ENCODE measurements at places on chromosomes 3 and 15.
A peak's percentile ranks its signal among the peaks of the same experiment; 100 is the strongest.

GRCh38 chr3:46566040-46566641 is at the start of gene LRRC2:
Gene LRRC2, minus strand, starts transcription at chr3:46566302. Its CDS starts 14,711 bp downstream, at chr3:46551591.
- DNase-seq = peak; percentile 20

DNA sequence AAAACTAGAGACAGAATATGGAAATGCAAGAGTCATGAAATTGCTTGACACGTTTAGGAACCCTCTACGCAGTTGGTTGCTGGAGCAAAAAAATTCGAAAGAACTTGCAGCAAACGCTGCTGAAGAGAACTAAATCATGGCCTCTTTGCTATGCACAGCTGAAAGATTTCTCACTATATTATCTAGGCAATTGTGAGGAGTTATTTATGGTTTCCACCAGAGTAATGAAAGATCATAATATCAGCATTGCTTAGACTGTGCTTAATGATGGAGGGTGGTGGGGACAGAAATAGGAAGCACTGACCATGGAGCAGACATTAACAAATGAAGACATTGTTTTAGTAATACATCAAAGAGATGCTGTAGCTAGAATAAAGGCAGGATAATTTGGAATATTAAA is 593.4 kb upstream of the ZNF717 start:
- DNase-seq = no peak

GRCh38 chr15:31367021-31367729 is 40.5 kb downstream of the KLF13 start:
- DNase-seq = no peak

GRCh38 chr15:57619746-57620145 is 28.0 kb downstream of the MYZAP start:
- no peak for DNase-seq

GRCh38 chr15:70101459-70102113 is 3.9 kb upstream of the TLE3 start:
- no peak for DNase-seq

- DNase-seq = no peak
Observed at GRCh38 chr15:78752492-78753358, 58.5 kb downstream of the ADAMTS7 start.

DNA sequence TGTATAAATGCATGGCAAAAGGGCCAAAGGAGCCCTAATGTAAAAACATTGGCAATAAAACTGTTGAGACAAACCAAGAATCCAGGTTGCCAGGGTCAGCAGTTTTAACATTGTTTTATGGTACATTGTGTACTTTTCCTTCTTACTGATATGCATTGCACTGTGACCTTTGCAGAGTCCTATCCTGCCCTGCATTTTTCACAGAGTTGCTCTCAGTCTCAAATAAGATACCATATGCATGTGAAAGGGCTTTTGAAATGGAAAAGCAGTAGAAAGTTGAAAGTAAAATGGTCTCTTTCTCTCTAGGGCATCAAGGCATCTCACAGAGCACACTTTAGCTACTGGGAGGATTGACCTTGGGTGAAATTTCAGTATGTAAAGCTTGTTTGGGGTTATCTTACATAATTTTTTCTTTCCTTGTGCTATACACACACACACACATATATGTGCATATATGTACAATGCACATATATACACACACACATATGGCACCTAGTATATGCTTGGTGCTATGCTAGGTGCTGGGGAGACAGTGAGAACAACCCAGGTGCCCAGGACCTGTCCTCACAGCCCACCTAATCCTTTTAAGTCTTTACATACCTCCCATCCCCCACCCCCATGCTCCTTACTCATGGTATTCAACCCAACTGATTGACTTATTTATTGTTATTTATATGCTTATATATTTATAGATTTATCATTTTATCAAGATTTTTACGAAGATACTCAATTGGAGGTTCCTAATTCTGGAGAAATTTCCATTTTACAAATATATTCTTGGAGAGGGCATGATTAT is 1.2 kb upstream of the PPP2R3A start:
- no peak for DNase-seq

- no peak for DNase-seq
Observed at GRCh38 chr3:167302678-167303077, 77.4 kb downstream of the ZBBX start.

DNA sequence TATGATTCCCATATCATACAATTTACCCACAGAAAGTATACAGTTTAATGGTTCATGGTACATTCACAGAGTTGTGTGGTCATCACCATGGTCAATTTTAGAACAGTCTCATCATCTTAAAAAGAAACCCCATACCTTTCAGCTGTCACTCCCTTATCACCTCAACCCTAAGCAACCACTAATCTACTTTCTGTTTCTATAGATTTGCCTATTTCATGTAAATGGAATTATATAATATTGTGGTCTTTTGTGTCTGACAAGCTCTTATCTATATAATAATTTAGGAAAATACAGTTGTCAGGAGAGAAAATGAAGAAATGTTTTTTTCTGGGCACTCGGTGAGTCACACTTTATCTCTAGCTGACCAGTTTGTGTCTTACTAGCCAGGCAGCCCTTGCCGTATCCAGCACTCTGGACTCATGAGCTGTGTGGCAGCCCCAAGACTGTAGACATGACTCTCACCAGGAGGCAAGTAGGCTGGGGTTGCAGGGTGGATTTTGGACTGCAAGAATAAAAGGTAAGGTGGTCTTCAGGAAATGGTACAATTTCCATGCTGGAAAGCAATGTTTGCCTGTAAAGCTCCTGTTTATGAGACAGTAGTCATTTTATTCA is 234.6 kb downstream of the THRB start:
- DNase-seq = no peak

All from activated T-helper 1 cell treated with anti-CD3 and anti-CD28 coated beads, Interleukin-2, amount 50 U/mL, for 16 hours (primary cell).